CD8-positive, alpha-beta T cell (primary cell): ENCODE measurements at places on chromosomes 5 and 9. TPM values are rescaled to one million over a fixed set of nuclear protein-coding genes. Genes with fewer than 3 reads are reported as not detected.

ABCA1 gene
- 11.2 TPM for total RNA-seq

GAS1 gene
- total RNA-seq = 0.58 TPM

TNIP1 gene
- 133 TPM for total RNA-seq

PPP1R26 gene
- 0.35 TPM for total RNA-seq

CD274 gene
- 3.4 TPM for total RNA-seq

GRXCR2 gene
- not detected for total RNA-seq

KIAA0825 gene
- total RNA-seq = 0.89 TPM

FAM221B gene
- total RNA-seq = not detected

CYLC2 gene
- total RNA-seq = not detected

C5orf52 gene
- not detected for total RNA-seq

CRHBP gene
- total RNA-seq = not detected

TERT gene
- 0.08 TPM for total RNA-seq

SPATA9 gene
- total RNA-seq = not detected

CDKN2B-AS1 gene
- 0.71 TPM for total RNA-seq

TMEM252 gene
- total RNA-seq = not detected

ANKRD31 gene
- 0.89 TPM for total RNA-seq

SLC6A3 gene
- total RNA-seq = not detected

CER1 gene
- not detected for total RNA-seq

C1QTNF3 gene
- 3.6 TPM for total RNA-seq

BTNL9 gene
- not detected for total RNA-seq

CARTPT gene
- not detected for total RNA-seq

SLC27A6 gene
- total RNA-seq = not detected

SPINK4 gene
- not detected for total RNA-seq

SLC34A1 gene
- not detected for total RNA-seq

IFNB1 gene
- total RNA-seq = not detected

MINAR2 gene
- total RNA-seq = not detected

TRIO gene
- total RNA-seq = 3.4 TPM

SOX30 gene
- total RNA-seq = not detected

ADAMTSL2 gene
- 0.33 TPM for total RNA-seq

ENTPD2 gene
- not detected for total RNA-seq

LECT2 gene
- not detected for total RNA-seq

PCDH12 gene
- total RNA-seq = not detected

CMBL gene
- not detected for total RNA-seq

CAVIN4 gene
- 0.19 TPM for total RNA-seq

SPINK6 gene
- not detected for total RNA-seq

TMEM174 gene
- total RNA-seq = not detected

NTNG2 gene
- total RNA-seq = 5.8 TPM

PCDHGC5 gene
- total RNA-seq = not detected

SLC6A19 gene
- total RNA-seq = not detected

TXN gene
- total RNA-seq = 18.0 TPM

RASEF gene
- not detected for total RNA-seq

PTGDS gene
- 7.5 TPM for total RNA-seq

CSF1R gene
- total RNA-seq = not detected

SLIT3 gene
- not detected for total RNA-seq

SLC31A2 gene
- total RNA-seq = 6.0 TPM

PCDHGC4 gene
- not detected for total RNA-seq

GABRB2 gene
- not detected for total RNA-seq
